Breast epithelium (tissue), 4 donors: ENCODE measurements at places on chromosomes 1 and 21. TPM values are rescaled to one million over a fixed set of nuclear protein-coding genes. Genes with fewer than 3 reads are reported as not detected.
A peak's percentile ranks its signal among the peaks of the same experiment; 100 is the strongest.

DNA sequence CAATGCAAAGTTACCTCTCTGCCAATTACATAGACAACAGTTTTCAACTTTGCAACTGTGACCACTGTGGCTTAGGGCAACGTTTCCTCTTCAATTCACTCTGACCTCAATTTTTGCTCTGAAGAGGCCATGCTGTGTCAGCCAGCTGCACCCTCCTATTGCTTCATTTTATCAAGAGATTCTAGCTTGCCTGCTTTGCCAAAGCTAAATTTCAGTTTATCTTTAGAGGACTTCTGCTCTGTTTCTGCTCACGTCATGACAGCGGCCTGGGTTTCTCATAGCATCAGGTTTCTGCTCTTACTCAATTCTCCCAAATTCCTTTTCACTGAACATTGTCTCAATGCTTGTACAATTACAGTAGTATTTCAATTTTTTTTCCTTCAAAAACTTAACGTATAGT, 154.6 kb downstream of the PLA2G4A start:
- no peak overlapping the region for H3K27ac ChIP-seq
- no peaks in the 10 kb centered on the region for H3K4me1 ChIP-seq
- no peaks in the 10 kb centered on the region for H3K27me3 ChIP-seq
- no peak for DNase-seq
- no peaks in the 10 kb centered on the region for H3K36me3 ChIP-seq

DNA sequence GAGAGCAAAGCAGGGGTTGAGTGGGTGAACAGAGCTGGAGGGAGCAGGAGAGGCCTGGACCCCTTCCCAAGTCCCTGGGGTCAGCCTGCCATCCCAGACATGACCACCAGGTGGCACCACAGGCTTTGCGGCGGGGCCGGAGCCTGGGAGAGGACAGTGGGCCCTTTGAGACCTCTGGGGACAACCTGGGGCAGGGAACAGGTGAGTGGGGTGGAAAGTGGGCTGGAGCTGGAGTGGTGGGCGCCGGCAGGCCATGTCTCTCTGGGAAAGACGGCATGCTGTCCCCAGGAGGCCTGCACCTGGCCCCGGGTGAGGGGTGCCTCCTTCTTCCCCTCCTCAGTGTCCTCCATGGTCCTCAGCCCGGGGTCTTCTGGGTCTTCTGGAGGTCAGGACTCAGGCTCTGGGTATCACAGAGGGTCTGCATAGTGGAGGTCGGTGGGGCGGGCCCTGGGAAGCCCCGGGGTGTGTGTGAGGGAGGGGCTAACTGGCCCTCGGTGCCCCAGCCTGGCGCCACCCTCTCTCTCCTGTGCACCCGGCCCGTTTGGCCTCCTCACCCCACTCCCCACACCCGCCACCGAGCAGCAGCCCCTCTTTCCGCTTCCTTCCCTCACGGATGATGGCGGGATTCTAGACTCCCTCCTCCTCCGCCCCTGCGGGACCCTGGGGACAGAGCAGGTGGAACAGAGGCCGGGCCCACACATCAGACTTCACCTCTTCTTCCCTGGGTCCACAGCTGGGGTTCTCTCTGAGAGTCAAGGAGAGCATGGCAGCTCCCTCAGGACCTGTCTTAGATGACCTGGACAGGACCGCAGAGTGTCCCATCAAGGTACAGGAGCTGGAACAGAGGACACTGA, 28.5 kb upstream of the PKP1 start:
- no peak overlapping the region for H3K4me3 ChIP-seq
- no peaks in the 10 kb centered on the region for H3K36me3 ChIP-seq
- peaks cover 6% of the 10 kb centered on the region for H3K4me1 ChIP-seq
- no peaks in the 10 kb centered on the region for H3K27me3 ChIP-seq

GRCh38 chr1:180581635-180582039, 22.9 kb downstream of the OVAAL start:
- no peaks in the 10 kb centered on the region for H3K4me1 ChIP-seq
- H3K4me3 ChIP-seq: no peak overlapping the region
- no peak overlapping the region for H3K27ac ChIP-seq

DNA sequence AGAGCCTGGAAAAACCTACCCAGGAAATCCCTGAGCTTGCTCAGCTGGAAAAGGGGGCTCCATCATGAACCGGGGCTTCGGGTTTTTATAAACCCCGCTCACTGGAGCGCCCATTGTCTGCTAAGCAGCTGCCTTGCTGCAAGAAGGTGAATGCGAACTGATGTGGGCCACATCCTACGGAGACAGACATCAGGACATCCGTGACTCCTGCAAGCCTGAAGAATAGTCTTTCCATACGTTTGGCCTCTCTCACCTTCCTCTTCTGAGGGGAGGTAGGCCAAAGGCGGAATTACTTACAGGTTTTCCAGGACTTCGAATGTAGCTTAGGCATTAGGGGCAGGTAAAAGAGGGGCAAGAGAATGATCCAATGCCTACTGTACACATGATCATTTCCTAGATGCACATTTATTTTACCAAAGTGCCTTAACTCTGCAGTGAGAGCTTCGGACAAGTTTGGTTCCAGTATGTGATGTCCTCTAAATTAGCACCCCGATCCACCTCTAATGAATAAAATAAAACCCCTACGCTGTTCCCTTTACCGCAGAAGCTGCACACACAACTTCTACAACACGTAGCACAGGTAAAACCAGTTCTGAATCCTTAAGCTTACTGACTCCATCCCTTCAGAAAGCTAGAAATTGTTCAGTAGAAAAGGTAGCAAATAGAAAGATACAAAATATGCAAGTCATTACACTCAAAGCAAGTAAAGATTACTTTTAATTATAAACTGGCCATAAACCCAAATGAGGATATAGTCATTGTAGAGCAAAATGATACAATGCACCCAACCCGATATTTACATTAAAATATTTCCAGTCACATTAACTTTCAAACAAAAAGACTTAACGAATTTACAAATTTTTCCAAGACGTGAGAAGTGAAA, 866 bp upstream of the SORT1 start:
- peak overlapping the region; percentile 54 for H3K4me3 ChIP-seq
- no peak for DNase-seq
- H3K27me3 ChIP-seq: no peaks in the 10 kb centered on the region
- no peaks in the 10 kb centered on the region for H3K4me1 ChIP-seq
- H3K36me3 ChIP-seq: no peaks in the 10 kb centered on the region

DNA sequence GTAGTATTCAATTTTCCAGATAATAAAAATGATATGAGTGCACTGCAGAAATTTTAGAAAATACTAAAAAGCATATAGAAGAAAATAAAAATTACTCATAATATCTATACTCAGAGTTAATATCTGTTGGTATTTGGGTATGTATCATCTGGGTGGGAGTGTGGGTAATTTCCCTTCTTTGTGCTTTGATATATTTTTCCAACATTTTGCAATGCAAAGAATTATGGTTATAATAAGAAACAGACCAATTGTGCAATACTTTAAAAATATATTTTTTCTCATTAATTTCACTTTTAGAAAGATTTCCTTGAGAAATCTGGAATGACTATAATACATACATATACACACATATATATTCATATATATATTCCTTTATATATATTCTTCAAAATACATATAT, 665.7 kb downstream of the ADGRL2 start:
- no peak for DNase-seq
- no peaks in the 10 kb centered on the region for H3K36me3 ChIP-seq
- H3K4me3 ChIP-seq: no peak overlapping the region

- no peak for DNase-seq
- no peak overlapping the region for H3K4me3 ChIP-seq
- H3K27me3 ChIP-seq: no peaks in the 10 kb centered on the region
- peaks cover 19% of the 10 kb centered on the region for H3K4me1 ChIP-seq
- H3K27ac ChIP-seq: no peak overlapping the region
Observed at GRCh38 chr1:39877231-39877778, 6.0 kb downstream of the TRIT1 start.

GRCh38 chr1:59570524-59570923, 244.2 kb upstream of the HOOK1 start:
- H3K4me1 ChIP-seq: no peaks in the 10 kb centered on the region
- H3K27me3 ChIP-seq: no peaks in the 10 kb centered on the region
- no peak overlapping the region for H3K4me3 ChIP-seq
- no peak overlapping the region for H3K27ac ChIP-seq

GRCh38 chr1:211527006-211527405, 35.0 kb upstream of the RD3 start:
- DNase-seq: no peak
- H3K27me3 ChIP-seq: no peaks in the 10 kb centered on the region
- H3K36me3 ChIP-seq: no peaks in the 10 kb centered on the region
- no peaks in the 10 kb centered on the region for H3K4me1 ChIP-seq
- H3K27ac ChIP-seq: no peak overlapping the region
- H3K4me3 ChIP-seq: no peak overlapping the region

DNA sequence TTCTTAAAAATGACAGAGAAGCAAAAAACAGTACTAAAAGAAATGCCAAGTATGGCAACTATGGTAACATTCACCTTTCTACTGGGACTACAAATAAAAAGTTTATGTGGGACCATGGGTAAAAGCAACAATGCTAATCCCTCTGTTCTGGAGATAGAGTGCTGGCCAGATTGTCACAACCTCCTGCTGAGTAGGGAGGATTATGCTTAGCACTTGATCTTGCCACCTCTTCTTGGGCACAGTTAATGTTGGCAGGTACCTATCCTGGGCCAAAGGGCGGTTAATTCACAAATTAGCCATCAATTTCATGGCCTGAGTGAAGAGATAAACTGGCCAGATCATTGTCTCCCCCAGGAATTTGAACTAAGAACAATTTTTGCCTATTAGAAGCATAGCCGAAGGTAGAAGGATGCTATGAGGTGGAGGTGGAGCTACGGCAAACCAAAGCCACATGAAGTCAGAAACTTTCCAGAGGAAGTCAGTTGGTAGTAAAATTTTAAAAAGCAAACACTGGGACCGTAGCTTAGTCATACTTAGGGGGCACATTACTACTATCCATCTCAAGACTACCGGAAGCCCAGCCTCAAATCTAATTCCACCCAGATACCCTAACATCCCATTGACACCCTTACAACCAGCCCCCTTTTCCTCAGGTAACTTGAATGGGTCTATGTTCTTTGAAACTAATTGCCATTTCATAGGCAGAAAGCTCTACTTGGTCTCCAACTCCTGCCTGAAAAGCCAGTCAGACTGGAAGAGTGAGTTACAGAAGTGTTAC, 2.7 kb downstream of the SCYL3 start:
- H3K27ac ChIP-seq: peak overlapping the region; percentile 99
- H3K27me3 ChIP-seq: no peaks in the 10 kb centered on the region
- H3K4me3 ChIP-seq: peak overlapping the region; percentile 40
- H3K36me3 ChIP-seq: no peaks in the 10 kb centered on the region

GRCh38 chr1:230749150-230749549, 2.0 kb downstream of the CAPN9 start:
- DNase-seq: no peak
- H3K36me3 ChIP-seq: no peaks in the 10 kb centered on the region
- no peaks in the 10 kb centered on the region for H3K4me1 ChIP-seq
- H3K27ac ChIP-seq: no peak overlapping the region
- H3K4me3 ChIP-seq: no peak overlapping the region

Gene BRINP2
- 1.5 TPM for total RNA-seq

Gene RAP1GAP
- total RNA-seq: 0.32 TPM
